ENCODE measurements at places on chromosomes 2 and 18.
A peak's percentile ranks its signal among the peaks of the same experiment; 100 is the strongest.

- DNase-seq: peak; percentile 61
Measured at GRCh38 chr2:42141687-42142546, 27.2 kb upstream of the EML4 start.

GRCh38 chr18:37539236-37539635 lies 26.4 kb downstream of the CELF4 start:
- no peak for DNase-seq

GRCh38 chr2:224369028-224369632 lies 32.8 kb downstream of the FAM124B start:
- peak; percentile 43 for DNase-seq

DNA sequence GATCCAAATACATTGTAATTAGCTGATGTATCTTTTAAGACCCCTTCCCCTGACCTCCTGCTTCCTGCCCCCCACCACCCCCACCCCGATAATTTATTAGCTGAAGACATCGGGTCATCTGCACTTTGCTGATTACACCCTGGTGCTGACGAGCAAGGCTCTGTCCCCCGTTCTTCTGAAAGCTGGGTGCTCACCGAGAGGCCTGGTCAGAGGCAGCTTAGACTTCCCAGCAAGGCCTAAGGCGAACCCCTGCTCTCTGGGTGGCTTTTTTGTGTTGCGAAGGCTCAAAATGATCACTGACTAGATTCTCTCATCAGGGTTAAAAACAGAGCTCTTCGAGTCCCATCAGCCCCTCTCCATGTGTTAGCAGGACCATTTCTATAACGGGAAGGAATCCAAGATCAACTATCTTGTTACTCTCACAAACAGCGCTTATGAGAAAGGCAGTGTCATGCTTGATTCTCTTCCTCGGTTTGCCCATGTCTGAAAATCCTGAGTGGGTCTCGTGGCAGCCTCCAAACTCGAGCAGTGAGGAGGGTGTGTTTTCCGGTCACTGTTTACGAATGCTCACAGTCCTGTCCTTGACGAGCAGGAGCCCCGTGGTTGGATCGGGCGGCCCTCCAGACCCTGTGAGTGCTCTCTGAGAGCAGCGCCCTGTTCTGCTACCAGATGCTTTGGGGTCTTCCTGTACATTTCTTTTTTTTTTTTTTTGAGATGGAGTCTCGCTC lies 201.6 kb downstream of the HDAC4 start:
- no peak for DNase-seq

DNA sequence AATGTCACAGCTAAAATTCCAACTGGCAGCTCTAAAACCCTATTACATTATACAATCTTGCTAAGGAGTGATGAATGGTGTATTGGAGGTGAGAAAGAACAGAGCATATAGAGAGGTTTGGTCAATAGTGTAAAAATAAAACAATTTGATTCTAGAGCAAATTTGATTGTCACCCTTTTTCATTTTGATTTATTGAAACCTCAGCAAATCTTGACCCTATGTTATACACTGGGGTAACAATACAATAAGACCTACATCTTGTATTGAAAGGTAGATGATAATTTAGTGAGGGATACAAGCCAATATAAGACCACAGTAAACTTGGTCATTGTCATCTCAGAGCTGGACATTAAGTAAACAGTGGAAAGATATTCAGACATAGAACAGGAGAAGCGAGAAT lies 671.9 kb downstream of the IRS1 start:
- DNase-seq: no peak

DNA sequence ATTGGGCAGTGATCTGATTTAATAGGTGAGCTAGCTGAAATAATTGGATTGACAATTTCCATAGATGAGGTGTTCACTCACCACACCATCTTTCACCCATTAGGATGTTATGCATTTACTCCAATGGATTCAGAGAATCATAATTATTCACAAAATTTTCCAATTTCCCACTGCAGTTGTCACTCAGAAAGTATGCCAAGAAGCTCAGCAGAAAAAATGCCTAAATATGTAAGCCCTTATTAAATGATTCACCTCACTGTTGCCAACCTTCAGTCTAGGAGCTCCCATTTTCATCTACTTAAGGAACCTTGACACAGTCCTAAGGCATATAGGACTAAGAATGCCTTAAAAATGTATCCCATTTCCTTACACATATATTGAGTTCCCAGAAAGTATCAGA lies 94.3 kb downstream of the MBD2 start:
- DNase-seq: no peak

DNA sequence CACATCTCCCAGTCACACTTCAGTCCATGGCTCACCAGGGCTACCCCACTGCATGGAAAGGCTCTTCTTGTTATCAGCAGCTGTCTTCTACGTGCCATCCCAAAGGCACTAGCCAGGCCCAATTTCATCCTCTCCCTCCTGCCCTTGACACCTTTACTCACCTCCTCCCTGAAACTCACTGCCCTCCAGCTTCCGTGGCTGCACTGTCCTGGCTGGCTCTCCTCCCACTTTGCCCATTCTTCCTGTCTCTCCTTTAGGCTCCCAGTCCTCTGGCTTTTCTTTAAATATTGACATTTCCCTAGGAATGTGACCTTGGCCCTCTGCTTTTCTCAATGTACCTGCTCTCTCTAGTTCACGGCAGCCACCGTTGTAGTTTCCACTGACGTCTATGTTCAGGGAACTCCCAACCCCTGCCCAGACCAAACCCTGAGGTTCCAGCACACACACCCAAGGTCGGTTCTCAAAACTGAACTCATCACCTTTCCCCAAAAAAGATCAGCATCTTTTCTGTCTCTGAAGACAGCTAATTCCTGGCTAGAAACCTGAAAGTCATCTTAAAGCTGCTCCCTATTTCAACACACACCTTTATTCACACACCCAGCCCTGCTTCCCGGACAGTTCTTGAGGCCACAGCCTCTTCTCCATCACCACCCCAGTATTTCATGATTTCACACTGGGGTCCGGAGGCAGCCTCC lies 36.7 kb downstream of the WDFY1 start:
- no peak for DNase-seq

- DNase-seq: no peak
Measured at GRCh38 chr2:203664029-203664755, 42.2 kb upstream of the CD28 start.

- peak; percentile 17 for DNase-seq
Measured at GRCh38 chr18:55264108-55264507, 304.8 kb upstream of the CCDC68 start.

DNA sequence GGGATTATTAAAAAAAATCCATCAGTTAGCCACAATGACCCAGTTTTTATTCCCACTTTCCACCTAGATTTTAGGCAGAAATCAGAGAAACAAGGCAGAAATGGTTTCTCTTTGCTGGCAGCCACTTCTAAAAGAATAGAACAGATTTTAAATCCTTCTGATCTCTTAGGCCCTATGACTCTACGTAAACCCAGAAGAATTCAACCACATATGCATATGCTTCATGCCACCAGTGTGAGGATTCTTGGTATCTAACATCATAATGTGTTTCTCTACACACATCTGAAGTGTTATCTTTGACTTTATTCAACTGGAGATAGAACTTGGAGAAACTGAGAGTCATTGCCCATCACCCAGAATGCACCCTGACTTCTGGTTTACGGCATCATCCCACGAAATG lies 128.7 kb upstream of the TANK start:
- DNase-seq: no peak

- no peak for DNase-seq
Measured at GRCh38 chr2:38512211-38512610, 90.5 kb downstream of the HNRNPLL start.

- DNase-seq: peak; percentile 52
Measured at GRCh38 chr2:217622205-217623060, 380.4 kb downstream of the TNS1 start.

DNA sequence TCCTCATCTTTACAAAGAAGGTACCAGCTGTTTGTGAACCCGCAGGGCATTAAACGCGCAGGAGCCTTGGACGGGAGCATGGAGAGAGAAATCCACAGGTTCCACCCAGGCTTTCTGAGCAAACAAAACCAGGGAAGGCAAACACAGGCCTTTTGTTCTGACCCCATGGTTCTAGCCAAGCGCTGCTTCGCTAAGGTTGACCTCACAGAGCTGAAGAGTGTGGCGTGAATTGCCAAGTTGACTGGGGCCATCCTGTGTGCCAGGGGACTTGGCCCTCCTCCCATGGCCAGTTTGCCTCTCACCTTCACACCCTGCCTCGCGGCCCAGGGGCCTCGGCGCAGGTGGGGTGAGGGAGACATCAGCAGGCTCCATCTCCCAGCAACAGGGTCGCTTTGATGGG lies 74.1 kb downstream of the VAPA start:
- DNase-seq: no peak

DNA sequence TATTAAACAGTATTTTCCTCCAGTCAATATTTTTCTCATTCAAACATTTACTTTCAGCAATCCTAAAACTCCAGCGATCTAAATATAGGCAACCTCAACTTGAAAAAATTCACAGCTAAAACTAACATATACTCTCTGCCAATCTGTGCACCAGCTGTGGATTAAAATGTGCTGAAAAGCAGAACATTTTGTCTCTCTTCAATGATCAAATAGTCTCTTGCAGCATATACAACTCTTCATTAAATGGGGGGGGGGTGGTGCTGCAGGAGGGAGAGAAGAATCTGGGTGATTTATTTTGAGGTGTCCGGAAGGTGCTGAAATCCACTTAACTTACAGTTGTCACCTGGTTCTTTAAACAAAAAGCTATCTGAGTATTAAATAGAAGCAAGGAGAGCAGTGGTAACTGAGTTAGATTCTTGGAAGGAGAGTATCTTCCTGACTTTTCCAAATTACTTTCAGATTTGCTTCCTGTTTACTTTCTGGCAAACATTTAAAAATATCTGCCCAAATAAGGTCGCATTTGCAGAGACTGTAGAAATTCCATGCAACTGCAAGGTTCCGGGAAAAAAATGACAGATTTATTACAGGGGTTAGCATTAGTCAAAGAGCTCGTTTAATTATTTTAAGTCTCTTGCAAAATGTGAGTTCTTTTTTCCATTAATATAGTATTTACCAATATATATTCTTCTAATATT lies 904.7 kb upstream of the ACVR2A start:
- DNase-seq: no peak

DNA sequence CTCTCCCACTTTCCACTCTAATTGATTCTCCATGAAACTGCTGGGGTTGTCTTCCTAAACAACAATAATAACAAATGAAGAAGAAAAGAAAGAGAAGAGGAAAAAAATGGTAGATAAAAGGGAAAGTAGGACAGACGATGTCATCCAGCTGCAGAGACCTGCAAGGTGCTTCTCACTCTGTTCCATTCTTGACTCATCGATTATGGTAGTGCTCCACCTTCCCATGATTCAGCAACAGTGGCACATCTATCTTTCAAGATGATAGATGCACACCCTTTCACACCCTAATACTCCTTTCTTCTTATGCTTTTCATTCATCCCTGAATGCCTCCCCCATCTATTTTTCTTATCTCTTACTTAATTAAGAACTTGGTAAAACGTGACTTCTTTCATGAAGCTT lies 610.2 kb downstream of the NR4A2 start:
- no peak for DNase-seq

DNA sequence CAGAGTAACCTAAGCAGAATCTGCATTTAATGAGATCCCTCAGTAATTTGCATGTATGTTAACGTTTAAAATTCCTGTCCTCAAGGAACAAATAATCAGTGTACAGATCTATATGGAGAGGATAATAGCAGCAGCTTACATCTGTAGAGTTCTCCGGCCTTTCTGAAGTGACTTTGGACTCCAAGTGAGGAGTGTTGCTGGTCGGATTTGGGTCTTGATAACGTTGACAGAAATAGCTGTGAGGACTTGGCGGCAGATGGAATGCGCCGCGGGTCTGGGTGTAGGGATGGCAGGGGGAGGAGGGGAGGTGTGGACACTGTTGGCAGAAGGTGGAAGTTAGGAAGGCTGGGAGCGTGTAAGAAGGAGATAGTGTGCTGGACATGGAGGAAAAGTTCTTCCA lies 170.9 kb upstream of the GATA6 start:
- no peak for DNase-seq

- no peak for DNase-seq
Measured at GRCh38 chr2:40273734-40274182, 178.1 kb downstream of the SLC8A1 start.

Data from iPS-NIHi11 (cell line).